ENCODE measurements at places on chromosomes 12 and 14.
A peak's percentile ranks its signal among the peaks of the same experiment; 100 is the strongest.

- peak; percentile 37 for ATAC-seq
Observed at GRCh38 chr12:81329085-81329484, 251.2 kb downstream of the ACSS3 start.

DNA sequence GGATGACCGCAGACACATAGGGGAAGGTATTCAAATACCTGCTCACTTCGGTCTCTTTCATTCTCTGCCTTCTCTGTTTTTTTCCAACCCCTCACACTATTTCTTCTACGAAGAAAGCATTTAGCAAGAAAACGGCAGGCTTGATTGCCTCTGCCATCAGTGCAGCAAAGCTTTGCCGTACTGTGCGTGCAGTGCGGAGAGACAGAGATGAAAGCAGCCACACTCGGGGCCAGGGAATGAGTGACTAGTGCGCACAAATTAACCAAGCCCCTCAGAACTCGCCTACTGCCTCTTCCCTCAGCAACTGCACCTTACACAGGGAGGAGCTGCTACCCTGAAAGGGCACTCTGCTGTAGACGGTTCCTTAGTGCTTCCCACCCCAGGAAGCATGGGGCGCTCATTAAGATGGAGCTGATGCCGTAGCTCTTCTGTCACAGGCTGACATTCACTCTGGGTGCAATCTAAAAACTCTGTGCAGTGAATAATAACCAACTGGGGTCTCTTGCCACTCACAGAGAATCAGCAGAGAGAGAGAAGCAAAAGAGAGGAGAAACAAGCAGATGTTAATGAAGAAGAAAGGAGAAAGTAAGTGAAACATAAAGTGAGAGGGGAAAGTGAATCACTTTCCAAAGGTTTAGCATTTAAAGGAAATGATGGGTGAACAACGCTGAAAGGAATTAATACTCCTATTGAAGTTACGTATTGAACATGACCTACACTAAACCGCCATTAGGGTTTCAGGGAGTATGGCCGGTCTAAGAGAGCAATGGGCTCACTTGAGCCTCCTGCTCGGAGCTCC is 69.4 kb downstream of the GRIN2B start:
- no peak for ATAC-seq

DNA sequence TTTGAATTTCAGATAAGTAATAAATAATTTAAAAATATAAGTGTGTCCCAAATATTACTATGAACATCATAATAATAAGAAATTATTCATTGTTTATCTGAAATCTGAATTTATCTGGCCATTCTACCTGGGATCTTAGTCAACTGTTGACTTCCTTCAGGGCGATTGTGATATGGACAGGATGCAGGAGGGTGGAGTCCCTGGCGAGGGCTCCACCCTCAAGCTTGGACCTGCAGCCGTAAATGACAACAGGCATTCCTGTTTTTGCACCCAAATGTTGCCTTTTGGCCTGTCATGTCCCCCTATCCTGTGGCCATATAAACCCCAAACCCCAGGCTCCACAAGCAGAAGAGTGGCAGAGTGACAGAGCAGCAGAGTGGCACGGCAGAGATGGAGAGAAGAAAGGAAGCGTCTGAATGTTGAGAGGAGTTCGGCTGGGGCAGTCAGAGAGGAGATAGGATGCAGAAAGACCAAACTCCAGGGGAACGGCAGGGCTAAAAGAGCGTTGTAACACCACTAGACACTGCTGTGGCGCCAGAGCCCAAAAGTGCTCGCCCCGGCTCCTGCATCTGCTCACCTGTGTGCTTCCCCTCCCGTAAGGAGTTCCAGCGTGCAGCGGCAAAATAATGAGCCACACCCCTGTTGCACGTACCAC is 39.4 kb upstream of the FUT8 start:
- ATAC-seq = no peak

DNA sequence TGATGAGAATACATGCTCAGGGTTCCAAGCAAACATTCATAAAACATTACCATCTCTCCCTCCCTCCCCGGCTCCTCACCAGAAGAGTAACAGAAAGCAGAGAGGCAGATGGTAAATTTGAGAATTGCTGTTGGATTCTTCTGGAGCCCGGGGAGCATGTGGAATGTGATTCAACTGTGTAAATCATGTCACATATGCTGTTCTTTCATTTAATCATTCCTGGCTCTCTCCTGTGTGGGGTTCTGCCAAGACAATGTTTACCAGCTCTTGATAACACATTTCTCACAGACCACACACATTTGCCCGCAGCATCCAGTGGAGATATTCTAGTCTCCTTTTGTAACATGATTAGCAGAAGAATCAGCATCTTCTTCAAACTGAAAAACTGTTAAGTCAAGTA is 23.4 kb upstream of the NR2C1 start:
- ATAC-seq = peak; percentile 53

GRCh38 chr12:87660291-87660690 is 368.9 kb downstream of the C12orf50 start:
- no peak for ATAC-seq

DNA sequence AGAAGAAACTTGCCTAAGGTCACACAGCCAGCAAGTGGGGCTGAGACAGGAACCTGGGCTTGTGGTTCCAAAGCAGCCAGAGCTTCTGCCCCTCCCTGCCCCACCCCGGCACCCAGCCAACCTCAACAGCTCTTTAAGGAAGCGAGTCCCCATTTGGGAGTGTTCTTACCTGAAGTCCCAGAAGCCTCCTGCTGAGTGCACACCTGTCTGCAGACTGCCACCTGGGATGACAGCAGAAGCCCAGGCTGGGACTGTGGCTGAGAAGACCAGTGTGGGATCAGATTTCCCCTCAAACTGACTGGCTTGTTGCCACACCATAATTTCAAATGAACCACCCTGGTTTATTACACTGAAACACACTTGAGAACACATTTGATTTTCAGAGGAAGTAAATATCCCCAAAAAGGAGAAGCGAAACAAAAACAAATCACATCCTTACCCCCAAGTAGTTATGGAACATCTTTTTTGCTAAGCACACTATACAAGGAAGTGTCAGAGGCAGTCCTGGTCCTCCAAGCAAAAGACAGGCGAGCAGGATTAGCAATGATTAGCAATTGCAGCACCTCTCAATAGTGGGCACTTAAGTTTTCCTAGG is 6.3 kb upstream of the RIN3 start:
- no peak for ATAC-seq

GRCh38 chr12:107684990-107685359 is 624 bp upstream of the PWP1 start:
- peak; percentile 15 for ATAC-seq

GRCh38 chr14:60276347-60276746 is 27.3 kb downstream of the PPM1A start:
- ATAC-seq = no peak

DNA sequence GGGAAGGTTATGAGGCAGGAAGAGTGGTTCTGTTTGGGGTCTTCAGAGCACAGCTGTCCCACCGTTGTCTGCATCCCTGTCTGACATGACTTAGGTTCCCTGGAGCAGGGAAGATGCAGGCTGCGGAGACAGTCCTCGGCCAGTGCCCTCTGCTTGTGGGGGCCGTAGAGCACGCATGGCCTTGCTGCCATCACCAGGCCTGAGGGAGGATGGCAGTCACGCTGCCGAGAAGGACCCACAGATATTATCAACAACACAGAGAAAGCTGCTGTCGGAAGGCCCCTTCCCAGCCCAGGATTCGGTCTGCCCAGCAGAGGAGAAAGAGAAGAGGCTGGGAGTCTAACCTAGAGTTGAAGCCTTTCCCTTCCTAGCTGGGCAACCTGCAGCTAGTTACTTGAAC is 35.0 kb downstream of the ERH start:
- ATAC-seq = peak; percentile 83

- ATAC-seq = peak; percentile 84
Observed at GRCh38 chr12:109385339-109386058, 37.8 kb downstream of the MYO1H start.

DNA sequence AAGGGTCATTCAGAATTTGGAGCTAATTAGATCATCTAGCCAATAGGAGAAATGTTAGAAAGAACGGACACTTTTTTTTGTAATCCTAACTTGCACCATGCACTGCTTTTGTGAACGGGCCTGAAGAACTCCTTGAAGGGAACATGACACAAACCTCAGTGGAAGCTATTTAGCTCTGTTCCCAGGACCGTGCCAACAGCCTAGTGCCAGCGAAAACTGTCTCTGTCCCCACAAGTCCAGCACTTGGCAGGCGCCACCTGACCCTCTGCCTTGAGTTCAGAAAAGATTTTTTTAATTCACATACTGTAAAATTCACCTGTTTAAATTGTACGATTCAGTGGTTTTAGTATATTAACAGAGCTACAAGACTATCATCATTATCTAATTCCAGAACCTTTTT is 31.3 kb upstream of the KCNA5 start:
- no peak for ATAC-seq

GRCh38 chr12:75047885-75048525 is 161.6 kb downstream of the KCNC2 start:
- no peak for ATAC-seq

- no peak for ATAC-seq
Observed at GRCh38 chr14:35333797-35334743, 41.9 kb downstream of the PSMA6 start.

DNA sequence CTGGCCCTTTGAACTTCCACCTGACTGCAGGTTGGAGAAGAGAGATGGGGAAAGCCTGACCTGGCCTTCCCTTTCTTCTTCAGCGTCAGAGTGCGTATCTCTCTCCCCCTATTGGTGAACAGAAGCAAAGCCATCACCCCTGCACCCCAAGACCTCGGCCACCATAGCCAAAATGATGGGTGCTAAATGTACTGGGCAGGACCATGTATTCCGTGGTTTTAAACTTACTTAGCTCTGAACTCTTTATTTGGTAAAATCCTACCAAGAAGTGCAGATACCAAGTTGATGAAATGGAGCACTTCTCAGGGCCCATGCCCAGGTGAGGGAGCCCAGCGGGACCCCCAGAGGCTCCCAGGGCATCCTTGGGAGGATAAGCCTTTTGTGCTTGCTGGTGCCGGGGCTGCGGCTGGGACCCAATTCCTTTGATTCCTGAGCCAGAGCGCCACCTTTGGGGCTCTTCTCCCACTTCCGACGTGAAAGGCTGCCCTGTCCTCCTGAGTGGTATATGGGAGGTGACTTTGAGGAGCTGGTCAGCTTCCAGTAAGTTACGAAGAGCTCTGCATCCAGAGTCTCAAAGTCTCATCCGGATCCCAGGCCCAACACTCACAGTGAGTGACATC is 9.4 kb downstream of the CCND2 start:
- no peak for ATAC-seq

DNA sequence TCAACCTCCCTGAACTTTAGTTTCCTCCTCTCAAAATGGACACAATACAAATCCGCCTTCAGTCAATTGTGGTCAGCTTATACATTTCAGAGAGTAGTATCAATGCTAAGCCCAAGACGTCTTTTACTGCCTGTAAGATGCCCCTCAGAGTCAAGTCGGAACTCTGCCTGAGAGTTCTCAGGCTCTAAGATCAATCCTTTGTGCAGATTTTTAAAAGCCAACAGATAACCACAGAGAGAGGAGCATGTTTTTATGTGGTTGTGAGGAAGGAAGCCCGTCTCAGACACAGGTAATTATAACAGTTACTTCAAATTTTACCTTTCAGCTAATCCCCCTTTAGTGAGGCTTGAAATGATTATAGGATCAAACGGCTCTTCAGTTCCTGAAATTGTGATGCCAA is 91.6 kb downstream of the HELB start:
- no peak for ATAC-seq

- ATAC-seq = peak; percentile 71
Observed at GRCh38 chr12:104846056-104846767, 111.9 kb downstream of the SLC41A2 start.

- peak; percentile 12 for ATAC-seq
Observed at GRCh38 chr14:76936483-76936882, 92.0 kb downstream of the IRF2BPL start.

DNA sequence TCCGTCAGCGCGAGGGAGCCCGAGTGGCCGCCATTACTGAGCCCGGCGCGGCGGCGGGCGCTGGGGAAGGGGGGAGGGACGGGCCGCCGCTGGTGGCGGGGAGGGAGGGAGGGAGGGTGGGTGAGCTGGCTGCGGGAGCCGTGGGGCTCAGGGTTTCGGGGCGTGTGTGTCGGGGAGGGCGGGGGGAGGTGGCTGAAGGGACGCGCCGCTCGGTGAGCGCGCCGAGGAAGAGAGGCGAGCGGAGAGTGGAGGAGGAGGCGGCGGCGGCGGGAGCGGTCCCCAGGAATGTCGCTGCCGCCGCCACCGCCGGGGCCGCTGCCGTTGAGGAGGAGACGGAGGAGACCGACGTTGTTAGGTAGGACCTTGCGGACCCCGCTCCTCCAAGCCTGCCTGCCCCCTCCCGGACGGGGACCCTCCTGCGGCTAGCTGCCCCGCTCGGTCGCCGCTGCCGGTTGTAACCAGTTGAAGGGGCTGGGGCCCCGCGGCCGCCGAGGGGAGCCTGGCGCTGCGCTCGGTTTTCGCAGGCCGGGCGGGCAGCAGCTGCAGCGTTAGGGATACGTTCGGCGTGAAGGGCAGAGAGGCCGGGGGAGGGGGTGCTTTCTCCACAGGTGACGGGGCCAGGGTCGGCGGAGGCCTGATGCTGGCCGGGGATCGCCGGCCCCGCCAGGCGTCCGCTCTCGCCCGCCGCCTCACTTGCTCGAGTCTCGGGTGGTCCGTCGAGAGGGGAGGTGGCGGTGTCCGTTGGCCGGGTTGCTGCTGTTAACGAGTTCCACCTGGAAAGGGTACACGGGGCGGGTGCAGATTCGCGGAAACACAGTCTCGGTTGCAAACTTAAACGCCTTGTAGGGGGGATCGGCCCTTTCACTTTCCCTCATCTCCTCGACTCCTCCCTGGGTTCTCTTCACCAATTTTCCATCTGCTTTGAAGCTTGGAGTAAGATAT is at the start of gene ARHGAP5:
ARHGAP5 (plus strand) TSS at position 224 of the 942 bp plus-strand sequence. CDS start 13,366 bp downstream, outside the sequence.
- peak; percentile 43 for ATAC-seq

DNA sequence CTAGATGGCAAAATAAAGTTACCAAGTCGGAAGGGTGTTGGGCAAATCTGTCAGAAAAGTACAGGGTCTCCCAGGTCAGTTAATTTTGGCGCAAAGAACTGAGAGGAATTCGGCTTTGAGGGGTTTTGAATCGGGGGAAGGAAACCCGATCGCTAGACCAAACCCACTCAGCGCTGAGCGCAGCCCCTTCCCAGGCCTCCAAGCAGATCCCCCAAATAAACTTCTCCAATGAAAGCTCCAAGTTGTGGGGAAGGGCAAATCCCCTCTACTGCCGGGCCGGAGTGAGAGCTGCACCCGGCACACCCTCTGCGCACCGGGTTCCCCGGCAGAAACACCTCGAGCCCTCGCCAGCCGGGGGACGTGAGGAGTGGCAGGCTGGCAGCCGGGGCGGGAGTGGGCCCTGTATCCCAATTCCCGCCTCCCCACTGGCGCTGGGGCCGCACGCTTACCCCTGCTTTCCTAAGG is 441 bp downstream of the E2F7 start:
- ATAC-seq = peak; percentile 40

DNA sequence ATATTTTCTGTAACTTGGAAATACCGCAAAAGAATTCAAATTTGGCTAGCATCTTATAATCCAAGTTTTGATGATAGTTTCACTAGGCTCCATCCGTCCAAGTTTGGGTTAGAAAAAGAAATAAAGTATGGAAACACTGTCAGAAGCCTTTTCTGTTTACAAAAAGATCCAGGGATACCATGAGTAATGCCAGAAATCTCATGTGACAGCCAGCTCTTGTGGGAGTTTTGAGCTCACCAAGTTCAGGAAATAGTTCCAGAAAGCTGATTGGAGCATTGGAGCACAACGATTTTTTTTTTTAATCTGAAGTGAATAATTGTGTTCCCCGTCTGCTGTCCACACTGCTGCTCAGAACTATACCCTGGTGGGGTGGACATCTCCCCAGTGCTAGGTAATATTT is 229.7 kb upstream of the NPAS3 start:
- ATAC-seq = peak; percentile 86

All from SK-N-SH treated with all-trans-retinoic acid at 6 μM for 48 hours (cell line).